ENCODE measurements at places on chromosomes 3 and 15.

DNA sequence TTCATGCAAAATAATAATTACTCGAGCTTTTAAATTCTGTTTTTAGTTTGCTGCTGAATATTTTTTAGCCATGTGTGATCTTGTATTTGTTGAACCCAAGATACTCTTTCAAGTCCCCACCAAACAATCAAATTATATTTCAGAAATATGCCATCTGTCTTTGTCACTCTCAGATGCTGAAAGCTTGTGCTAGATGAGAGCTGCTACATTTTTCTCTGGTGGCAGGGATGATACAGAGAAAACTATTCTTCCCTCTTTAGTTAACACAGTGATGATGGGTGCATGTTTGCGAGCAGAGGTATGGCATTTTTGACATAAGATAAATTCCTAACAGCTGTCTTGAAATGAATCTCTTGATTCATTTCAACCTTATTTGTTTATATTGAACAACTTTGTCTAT is 100.6 kb upstream of the NPHP3 start:
- DNase-seq: no peak

DNA sequence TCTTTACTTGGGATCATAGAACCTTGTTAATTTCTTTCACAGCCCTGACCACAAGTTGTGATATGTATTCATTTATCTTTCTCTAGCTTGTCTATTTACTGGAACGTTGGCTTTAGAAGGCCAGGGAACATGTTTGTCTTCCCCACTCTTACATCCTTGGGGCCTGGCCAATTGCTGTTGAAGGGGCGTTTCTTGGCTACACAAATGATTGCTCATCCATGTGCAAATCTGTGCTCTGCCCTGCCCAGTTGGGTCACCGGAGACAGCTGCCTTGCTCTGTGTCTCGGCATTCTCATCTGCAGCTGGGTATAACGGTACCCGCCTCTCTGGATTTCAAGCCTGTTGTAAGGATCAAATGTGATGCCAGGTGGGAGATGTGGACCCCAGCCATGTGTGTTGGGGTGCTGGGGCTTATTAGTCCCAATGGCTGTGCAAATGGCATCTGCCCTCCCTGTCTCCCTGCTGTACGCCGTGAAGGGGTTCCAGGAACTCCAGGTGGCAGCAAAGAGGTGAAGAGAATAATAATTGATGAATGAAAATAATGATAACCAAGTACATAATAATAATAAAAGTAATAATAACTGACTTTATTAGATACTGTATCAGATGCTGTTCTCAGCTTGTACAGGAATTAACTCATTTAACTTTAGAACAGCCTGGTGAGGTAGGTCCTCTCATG is 24.0 kb upstream of the TLE3 start:
- peak; percentile 76 for DNase-seq

DNA sequence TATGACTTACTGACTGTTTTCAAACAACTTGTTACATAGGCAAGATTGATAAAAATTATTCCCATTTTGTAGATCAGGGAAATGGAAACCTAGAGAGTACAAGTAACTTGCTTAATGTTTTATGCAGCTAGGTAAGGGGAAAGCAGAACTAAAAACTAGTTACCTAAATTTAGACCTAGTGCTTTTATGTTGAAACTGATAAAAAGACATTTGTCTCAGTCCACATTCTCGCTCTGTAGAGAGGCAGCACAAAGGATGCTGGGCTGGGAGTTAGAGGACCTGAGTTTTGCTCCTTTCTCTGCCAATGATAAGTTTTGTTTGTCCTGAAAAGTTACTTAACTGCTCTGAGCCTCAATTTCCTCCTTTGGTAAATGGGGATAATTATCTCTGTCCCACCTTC is 17.4 kb downstream of the TIMP4 start:
- DNase-seq: no peak

- DNase-seq: no peak
Measured at GRCh38 chr15:99366013-99366412, 114.7 kb downstream of the LRRC28 start.

- DNase-seq: no peak
Measured at GRCh38 chr3:70386043-70386442, 73.6 kb upstream of the MDFIC2 start.

GRCh38 chr3:177571944-177572315 is 374.6 kb upstream of the TBL1XR1 start:
- no peak for DNase-seq

DNA sequence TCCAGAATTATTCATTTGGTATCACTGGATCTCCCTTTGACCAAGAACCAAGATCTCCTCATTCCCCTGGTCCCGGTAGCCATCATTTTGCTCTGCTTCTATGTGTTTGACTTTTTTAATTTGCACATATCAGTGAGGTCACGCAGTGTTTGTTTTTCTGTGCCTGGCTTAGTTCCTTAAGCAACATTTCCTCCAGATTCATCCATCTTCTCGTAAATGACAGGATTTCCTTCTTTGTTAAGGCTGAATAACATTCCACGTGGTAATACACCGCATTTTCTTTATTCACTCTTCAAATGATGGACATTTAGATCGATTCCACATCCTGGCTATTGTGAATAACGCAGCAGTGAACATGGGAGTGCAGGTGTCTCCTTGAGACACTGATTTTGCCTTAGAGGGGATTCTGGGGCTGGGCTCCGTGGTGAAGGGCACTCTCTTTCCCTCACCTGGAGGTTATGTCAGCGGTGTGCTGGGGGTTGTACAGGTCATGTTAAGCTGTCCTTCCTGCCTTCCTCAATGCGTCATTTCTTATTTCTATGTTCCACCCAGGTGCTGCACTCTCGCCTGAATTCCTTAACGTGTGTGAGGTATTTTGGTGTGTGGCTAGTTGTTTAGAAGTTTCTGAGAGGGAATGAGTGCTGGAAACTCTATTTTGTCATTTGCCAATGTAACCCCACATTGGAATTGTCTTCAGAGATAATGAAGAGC is 212.2 kb downstream of the LPP start:
- DNase-seq: peak; percentile 82

DNA sequence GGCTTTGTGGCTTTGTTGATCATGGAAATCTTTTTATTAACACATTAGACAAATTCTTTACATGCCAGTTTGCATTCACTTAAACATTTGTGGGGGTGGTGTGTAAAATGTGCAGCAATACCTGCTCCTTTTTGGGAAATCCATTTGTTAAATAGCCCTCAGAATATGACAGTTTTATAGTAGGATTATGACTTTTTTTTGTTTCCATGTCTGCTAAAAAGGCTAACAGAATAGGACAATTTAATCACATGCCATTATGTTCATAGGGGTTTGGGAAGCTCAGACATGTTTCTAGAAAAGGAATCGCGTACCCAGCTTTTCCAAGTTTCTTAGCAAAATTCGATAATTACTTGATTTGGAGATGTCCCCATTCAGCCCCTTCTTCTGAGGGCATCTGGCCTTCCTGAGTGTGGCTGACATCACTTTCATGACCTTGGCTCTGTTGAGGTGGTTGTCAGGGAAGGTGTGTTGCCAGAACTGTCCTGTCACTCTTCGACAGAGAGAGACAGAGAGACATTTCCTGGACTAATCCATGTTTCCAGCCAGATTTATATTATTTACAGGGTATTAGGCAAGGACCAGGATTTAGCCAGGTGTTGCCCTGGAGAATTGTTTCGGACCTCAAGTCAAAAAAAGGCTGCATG is 126.4 kb downstream of the PTPRG start:
- DNase-seq: no peak

GRCh38 chr3:8451696-8452095 is 49.9 kb upstream of the LMCD1 start:
- DNase-seq: no peak

DNA sequence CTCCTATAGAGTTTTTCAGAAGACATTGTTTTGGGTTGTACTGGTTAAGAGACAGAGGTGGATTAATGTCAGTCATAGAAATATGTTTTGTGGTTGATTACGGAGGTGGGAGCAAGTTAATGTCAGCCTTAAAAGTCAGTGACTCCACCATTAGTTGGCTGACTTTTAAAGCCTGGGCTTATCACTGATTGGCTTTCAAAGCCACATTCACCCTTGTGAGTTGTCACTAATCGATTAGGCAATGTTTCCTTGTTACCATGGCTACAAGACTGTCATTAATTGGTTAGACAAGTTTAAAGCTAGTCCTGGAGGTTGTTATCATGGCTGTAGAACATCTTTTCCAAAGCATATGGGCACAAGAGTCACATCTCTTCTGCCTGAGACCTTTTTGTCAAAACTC is 73.0 kb downstream of the NEO1 start:
- DNase-seq: no peak

DNA sequence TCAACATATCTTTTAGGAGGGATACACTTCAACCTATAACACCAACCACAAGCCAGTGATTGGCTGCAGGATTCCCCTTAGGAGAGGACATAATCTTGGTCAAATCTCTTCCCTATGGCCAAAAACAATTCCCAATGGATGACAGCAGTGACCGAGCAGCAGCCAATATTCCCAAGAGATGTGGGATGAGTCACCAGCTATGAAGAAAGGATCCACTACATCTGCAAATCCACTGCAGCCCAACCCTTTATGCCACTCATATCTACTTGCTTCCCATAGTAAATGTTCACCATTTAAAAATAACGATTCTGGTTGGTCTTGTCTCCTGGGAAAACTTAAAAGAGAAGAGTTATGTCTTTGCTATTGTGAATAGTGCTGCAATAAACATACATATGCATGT is 4.5 kb upstream of the IQCF5 start:
- DNase-seq: no peak

DNA sequence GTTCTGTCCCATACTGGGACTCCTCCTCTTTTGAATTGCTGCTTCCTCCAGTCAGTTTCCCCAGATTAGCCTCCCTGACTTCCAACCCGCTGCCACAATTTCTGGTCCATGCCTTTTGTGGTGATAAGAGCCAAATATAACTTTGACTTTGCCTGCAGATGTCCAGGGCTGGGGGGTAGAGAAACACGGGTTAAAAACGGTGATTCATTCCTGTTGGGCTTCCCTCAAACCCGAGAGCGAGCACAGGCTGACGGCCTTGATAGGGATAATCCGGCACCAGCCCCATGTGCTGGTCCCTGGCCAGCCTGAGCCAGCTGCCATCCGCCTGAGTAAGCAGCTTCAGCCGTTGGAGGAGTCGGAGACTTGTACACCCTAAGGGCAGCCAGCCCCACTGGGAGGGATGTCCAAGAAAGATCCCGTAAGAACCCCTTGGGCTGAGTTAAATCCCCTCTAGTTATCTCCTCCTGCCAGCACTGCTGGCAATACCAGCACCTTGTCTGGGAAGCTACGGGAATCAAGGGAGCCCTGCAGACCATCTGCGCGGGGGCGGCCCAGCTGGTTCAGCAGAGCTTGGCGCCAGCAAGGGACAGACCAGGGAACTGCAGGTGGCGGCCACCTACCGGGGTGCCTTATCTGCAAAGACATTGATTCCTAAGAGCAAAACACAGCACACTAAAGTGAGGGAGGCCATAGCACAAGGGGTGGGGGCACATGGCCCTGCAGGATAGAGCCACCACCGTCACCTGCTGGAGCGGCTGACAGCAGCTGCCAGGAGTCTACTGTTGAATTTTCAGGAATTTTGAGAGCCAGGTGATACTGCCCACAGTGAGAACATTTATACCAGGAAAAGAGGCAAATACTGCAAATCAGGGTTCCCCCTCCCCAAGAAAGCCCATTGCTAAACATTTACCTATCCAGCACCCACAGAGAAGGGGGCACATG is 18.1 kb downstream of the CSPG4 start:
- DNase-seq: peak; percentile 86

GRCh38 chr3:73228437-73228836 is 167.0 kb downstream of the EBLN2 start:
- DNase-seq: no peak

- DNase-seq: no peak
Measured at GRCh38 chr3:191119415-191120295, 79.4 kb upstream of the OSTN start.

- DNase-seq: no peak
Measured at GRCh38 chr3:150922611-150923010, 17.4 kb upstream of the MINDY4B start.

GRCh38 chr3:132738314-132738713 is 16.1 kb upstream of the NPHP3 start:
- no peak for DNase-seq

DNA sequence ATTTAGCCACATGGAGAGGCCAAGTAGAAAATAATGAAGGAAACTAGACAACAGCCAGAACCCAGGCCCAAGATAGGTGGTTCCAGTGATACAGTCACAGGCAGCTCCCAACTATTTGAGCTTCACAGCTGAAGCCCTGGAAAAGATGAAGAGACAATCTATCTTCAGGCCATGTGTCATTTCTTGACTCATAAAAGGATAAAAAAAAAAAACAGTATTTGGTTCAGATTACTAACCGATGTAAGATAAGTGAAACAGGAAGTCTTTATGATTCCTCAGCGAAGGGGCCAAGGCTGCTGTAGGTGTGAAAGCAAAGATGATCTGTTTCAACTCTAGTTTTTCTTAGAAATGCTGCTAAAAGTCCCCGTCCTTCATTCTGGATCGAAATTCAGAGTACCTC is 394.6 kb downstream of the ZNF385D start:
- no peak for DNase-seq

DNA sequence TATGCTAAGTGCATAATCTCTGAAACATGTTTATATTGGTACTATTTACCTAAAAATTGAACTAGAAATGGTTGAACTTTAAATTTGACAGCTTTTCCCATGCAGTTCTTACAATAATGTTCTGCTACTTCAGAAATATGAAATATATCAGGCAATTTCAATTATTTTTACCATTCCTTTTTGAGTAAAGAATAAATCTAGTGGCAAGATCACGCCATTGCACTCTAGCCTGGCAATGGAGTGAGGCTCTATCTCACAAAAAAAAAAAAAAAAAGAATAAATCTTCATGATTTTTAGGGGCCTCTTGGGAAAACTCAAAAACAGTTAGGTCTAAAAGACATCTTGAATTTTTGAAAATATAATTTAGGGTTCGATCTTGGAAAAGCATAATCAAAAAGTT is 10.6 kb upstream of the DNAAF4 start:
- no peak for DNase-seq

- no peak for DNase-seq
Measured at GRCh38 chr15:57213862-57214261, 162.4 kb upstream of the CGNL1 start.

GRCh38 chr3:29064085-29064484 is 216.8 kb upstream of the RBMS3 start:
- DNase-seq: no peak

GRCh38 chr3:111723293-111724215 is 128.4 kb upstream of the ZBED2 start:
- no peak for DNase-seq

GRCh38 chr15:98684436-98684835 is 36.1 kb downstream of the IGF1R start:
- DNase-seq: no peak

DNA sequence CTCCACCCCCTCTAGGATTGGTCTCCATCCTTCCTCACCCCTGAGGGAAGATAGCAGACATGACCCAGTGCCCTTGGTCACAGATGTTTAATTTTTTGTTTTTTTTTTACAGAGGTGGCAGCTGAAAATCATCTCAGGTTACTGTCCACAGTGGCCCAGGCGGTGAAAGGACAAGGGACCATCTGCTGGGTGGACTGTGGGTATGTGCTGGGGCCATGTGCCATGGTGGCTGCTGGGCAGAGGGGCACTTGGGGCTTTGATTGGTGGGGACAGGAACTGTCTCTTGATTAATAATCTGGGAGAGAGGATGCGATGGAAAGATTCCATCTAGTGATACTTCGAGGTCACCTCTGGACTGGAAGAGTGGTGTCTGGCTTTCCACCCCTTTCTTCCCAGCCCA is 25.4 kb downstream of the PDIA5 start:
- no peak for DNase-seq
